ENCODE measurements at places on chromosomes 2 and 18.

DNA sequence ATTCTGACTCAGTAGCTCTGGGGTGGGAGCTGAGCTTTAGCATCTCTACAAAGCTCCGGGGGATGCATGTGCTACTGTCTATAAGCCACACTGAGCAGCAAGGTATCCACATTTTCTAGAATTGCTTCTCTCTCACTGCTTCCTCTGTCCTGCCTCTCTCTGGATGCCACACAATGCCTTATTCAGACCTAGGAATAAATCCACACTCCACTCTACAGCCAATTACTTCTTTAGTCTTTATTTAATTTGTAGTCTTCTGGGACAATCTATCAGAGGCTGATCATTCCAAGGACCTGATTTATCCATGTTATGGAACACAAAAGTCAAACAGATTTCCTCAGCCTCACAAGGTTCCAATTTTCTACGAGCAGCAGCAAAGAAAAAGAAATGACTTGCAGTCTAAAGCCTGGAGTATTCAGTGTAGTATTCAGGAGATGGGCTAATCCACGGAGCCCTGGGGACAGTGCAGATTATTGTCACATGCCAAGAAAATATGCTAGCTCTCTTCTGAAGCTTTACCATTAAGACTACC is 4.4 kb downstream of the BCL2 start:
- DNase-seq: no peak

DNA sequence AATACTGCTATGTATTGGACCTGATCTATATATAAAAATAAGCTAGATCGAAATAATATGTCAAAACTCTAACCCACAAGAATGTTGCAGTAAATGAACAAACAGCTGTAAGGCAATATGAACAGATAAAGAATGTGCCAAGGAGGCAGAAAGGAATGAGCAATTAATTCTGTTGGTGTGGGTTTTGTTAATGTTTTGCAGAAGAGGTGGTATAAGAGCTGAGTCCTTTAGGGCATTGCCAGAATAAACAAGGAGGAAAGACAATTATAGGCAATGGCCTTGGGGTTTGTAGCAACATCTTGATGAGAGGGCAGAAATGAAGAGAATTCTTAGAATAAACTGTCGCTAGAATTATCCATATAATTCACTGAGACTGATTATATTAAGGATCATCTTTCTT is 240.9 kb upstream of the GULP1 start:
- DNase-seq: no peak

DNA sequence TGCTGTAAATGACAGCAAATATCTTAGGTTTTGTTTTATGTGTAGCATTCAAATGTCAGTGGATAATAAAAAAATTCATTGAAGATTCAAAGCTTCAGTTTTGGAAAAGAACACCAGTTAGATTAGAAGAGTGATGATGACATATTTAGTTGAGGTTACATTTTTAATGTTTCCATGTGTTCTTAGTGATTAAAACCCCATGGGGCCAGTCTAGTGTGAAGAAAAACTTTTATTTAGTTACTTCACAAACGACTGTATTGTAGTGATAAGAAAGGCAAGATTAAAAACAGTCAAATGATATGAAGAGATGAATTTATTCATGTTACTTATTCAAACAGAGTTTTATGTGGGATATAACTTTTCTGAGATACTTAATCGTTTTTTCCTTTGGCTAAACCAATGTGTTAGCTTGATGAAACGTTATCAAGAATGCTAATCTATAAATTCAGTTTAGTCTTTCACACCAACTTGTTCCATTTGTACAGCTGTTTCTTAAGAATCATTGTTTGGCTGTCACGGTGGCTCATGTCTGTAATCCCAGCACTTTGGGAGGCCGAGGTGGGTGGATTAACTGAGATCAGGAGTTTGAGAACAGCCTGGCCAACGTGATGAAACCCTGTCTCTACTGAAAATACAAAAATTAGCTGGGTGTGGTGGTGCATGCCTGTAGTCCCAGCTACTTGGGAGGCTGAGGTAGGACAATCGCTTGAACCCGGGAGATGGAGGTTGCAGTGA is 11.6 kb downstream of the BMPR2 start:
- no peak for DNase-seq

- DNase-seq: no peak
These were observed 231.6 kb upstream of the SMAD2 start for GRCh38 chr18:48161911-48162698.

- DNase-seq: no peak
These were observed 39.5 kb upstream of the GMCL1 start for GRCh38 chr2:69789772-69790600.

GRCh38 chr18:37484983-37485834 is 80.4 kb downstream of the CELF4 start:
- no peak for DNase-seq

DNA sequence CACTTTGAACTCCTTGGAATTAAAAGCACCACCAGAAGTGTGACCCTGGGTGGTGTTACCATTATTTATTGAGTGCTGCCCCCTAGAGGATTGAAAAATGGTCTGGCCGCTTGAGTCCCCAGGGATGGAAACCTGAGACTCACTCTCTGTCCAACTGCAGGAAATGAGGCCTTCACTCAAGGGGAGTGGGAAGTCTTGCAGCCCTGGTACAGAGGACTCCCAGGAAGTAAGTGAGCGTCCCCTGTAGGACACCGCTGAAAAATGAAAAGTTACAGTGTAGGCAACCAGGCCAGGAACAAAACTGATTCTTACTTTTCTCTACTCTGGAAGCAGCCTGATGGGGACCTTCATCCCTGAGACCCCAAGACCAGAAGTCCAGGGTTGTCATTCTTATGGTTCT is 2.2 kb upstream of the NRP2 start:
- DNase-seq: peak; percentile 46

- no peak for DNase-seq
These were observed 80.2 kb upstream of the ZC3H15 start for GRCh38 chr2:186405842-186406241.

GRCh38 chr2:197328461-197328860 is 17.9 kb upstream of the ANKRD44 start:
- no peak for DNase-seq

DNA sequence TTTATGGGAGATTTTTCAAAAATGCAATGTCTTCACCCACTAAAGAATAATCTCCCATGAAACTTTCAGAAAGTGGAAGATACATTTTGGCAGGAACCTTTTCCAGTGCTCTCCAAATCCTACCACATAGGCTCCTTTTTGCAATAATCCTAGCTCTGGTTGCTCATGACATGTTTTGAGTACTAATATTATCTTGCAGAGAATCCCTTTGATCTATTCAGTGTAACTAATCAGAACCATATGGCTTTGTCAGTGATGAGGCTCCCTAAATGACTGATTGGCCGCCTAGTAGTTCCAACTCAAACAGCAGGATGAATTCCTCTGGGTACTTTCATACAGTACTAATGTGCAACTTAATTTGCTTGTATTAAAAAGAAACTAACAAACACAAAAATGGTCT is 544.0 kb upstream of the FAM98A start:
- no peak for DNase-seq

DNA sequence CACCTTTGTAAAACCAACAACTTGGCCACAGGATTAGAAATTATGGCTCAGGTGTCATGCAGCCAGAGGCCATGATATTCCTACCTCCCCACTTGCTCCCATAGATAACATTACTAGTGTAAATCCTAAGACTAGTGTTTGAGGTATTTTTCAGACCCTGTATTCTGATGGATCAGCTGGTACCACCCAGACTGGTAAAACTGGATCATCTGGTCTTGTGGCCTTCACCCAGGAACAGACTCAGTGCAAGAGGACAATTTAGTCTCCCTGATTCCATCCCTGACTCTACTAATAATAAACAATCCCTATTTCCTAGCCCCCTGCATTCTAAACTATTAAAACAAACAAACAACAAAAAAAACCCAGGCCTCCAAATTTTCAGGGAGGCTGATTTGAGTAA is 121.0 kb downstream of the ALPK2 start:
- no peak for DNase-seq

GRCh38 chr2:48900321-48901014 is 144.9 kb upstream of the LHCGR start:
- DNase-seq: no peak

Data from CD4-positive, alpha-beta T cell treated with Interleukin-1 beta for 1 hour (primary cell).